ENCODE measurements at places on chromosomes 11 and 22.

GRCh38 chr11:47889714-47890441, 41.7 kb upstream of the NUP160 start:
- DNase-seq = no peak

DNA sequence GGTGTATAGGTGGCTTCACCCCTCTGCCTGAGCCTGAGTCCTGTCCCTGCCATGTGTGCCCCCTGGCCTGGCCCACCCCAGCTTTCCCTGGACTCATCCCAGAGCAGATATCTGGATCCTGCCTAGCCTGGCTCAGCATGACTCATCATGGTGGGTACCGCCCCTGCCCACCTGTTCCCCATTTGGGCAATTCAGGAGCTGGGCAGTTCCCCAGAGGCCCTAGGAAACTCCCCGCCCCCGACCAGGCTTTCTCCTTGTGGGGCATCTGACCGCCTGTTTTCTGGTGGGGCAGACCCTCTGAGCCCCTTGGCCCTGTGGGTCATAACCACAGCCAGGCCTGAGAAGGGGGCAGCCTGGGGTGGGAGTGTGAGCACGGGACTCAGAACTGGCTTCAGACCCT, 4.4 kb downstream of the TSPO start:
- no peak for DNase-seq

DNA sequence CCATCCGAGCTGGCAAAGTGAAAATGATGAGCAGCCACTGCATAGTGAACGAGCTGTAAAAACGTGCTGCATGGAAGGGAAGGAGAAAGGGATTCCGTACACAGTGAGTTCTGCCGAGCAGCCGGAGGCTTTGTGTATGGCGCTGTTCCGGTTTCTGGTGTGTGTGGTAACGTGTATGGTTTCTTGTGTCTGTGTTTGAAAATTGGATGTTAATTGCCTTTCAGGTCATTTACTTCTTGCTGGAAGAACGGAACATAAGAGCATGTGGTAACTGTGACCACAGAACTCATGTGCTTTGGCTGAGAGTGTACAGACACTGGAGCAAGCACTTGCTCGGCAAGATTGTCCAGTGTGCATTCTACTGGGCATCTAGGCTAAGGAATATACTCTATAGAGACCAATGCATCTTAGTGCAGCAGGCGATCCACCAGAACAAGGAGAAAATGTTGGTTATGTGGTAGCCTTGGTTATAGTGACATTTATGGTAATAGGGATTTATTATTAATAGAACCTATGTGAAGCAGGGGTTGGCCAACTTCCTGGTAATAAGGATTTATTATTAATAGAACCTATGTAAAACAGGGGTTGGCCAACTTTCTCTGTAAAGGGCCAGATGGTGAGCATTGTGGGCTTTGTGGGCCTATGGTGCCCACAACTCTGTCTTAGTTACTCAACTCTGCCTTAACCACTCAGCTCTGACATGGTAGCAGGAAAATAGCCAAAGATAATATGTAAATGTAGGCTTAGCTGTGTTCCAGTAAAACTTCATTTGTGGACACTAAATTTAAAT, 49.2 kb downstream of the GRAMD1B start:
- no peak for DNase-seq

GRCh38 chr11:7571640-7572000, 57.8 kb downstream of the PPFIBP2 start:
- DNase-seq = peak; percentile 23

- no peak for DNase-seq
Measured at GRCh38 chr22:40094485-40094884, 83.2 kb upstream of the TNRC6B start.
